Kidney (tissue), 22 donors: ENCODE measurements at places on chromosomes 11 and 22. TPM values are rescaled to one million over a fixed set of nuclear protein-coding genes. Genes with fewer than 3 reads are reported as not detected.

The OR5D16 gene
- not detected for total RNA-seq

The OR2AT4 gene
- not detected for total RNA-seq

The THY1 gene
- 17.5 TPM for total RNA-seq

The ACRV1 gene
- not detected for total RNA-seq

DNA sequence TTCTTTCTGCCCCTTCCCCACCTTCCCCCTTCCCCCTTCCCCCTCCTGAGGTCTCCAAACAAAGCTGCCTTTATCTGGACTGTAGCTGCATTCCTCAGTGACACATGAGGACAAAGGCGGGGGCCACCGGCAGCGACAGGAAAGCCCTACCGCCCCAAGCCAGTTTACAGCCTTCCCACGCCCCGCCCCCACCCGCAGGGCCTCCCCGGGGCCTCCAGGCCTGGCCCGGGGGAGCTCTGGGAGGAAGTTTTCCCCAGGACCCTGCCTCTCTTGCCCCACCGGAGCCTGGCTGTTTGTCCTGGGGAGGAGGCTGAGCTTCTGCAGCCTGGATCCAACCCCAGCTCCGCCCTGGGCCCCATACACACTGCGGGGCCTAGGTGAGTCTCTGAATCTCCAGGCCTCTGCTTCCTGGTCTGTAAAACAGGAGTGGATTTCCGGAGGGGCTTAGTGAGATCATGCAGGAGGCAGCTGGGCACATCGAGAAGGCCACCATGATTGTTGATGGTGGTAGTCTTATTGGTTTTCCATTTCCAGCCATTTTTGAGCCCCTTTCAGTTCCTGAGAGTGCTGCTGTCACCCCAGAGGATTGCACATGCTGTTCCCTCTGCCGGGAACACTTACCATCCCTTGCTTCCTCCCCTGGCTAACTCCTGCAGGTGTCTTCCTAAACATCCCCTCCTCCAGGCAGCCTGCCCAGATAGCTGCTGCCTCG is 130.7 kb downstream of the MN1 start:
- DNase-seq, result peak; percentile 88

- no peak for DNase-seq
Observed at GRCh38 chr11:108927791-108928545, 263.1 kb downstream of the DDX10 start.

DNA sequence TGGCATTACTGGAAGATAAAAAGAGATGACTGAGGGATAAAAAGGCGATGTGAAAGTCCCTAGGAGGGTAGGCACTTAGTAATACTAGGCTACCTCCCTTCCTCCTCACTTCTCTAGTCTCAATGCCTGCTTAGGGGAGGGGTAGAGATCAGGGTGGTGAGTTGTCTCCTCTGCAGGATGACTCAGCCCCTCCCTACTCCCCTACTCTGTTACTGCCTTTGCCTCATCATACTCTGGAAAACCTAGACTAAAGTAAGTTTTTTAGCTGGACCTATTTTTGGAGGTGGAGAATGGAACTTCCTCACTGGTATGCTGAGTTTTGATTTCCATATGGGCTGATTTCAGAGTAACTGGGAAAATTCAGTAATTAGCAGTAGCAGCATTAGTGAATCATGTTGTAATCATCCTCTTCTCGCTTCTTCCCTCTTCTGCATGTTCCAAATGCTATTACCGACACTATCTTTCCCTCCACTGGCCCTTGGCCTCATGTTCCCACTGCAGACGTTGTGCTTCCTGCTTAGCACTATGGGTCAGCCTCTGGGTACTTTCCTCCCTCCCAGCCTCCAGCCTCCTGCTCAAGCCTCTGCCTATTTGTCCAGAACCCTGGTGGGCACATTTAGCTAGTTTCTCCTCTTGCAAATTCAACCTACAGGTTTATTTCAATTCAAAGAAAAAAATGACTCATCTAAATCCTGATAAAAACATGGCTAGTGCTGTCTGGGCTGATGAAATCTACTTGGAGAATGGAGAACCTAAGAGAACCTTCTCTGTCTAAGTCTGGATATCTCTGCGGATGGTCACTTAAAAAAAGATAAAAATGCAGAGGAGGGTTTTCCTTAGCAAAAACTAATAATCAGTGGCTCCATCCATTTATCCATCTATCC is 281.7 kb downstream of the ST3GAL4 start:
- DNase-seq, result no peak

GRCh38 chr11:32325725-32326124 is 109.6 kb downstream of the WT1 start:
- DNase-seq, result no peak

GRCh38 chr11:75562836-75563484 is 907 bp downstream of the SERPINH1 start:
- DNase-seq, result peak; percentile 86

DNA sequence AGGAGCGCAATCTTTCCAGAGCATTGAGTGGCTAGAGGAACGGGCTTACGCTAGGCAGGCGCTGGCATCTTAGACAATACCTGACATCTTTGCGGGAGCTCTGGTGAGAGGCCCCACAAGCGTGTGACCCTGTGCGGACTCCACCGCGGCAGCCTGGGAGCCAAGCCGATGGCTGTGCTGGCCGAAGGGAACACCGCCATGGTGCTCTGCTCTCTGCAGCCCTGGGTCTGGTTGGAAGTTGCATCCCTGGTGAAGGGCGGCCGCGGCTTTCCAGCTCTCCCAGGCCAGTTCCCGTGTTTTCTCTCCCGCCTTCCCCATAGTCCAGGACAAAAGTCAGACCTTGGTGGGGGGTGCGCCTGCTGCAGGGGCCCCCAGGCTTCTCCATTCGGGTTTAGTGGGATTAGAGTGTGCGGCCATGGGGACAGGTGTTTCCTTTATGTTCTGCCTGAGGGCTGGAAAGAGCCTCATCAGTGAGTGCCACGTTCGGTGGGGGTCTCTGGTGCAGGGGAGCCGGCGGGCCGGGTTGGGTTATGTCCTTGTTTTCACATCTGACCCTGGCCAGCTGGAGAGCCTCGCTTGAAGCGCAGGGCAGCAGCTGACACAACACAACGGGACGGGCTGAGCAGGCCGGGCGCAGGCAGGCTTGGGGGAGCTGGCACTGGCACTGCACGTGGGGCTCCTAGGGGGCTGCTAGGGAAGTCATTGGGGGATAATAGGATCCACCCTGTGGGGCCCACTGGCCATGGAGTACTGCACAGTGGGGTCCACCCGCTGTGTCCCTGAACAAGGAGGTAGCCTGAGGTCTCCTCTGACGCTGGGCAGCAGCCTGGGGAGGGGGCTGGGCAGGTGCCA is 94.8 kb downstream of the KCNQ1 start:
- DNase-seq, result peak; percentile 74

DNA sequence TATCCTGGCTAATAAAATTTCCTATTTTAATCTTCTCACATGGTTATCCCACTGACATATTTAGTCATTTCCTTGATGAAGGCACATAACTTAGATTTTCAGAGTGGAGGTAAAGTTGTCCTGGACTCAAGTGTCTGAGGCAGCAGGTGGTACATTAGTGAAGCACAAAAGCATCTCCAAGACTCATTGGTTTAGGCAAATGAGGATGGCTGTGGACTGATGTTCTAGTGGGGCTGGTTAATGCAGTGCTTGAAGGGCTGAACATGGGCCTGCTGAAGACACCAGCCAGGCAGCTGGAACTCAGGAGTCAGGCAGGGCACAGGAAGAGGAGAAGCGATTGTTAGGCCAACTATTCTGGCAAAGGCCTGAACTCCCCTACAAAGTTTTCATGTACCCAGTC is 76.3 kb upstream of the SESN3 start:
- DNase-seq, result no peak

GRCh38 chr11:64844330-64845128 is at the start of gene CDC42BPG:
CDC42BPG (minus strand) TSS chr11:64844653; CDS start chr11:64844569, 84 bp downstream.
- peak; percentile 83 for DNase-seq

GRCh38 chr11:78256962-78257361 is 68.2 kb downstream of the USP35 start:
- DNase-seq, result no peak

- DNase-seq, result no peak
Observed at GRCh38 chr11:112882494-112883381, 78.5 kb upstream of the NCAM1 start.
